Sigmoid colon (tissue), 7 donors: ENCODE measurements at places on chromosomes 2 and 18. TPM values are rescaled to one million over a fixed set of nuclear protein-coding genes. Genes with fewer than 3 reads are reported as not detected.

FSHR gene
- total RNA-seq = not detected

RAB17 gene
- 0.36 TPM for total RNA-seq

REG1B gene
- not detected for total RNA-seq

CCDC138 gene
- 4.2 TPM for total RNA-seq

GALR1 gene
- total RNA-seq = 0.28 TPM

ZNF892 gene
- total RNA-seq = 9.9 TPM

LONRF2 gene
- 25.8 TPM for total RNA-seq

PRKAG3 gene
- not detected for total RNA-seq

IFIH1 gene
- total RNA-seq = 11.2 TPM

DNA sequence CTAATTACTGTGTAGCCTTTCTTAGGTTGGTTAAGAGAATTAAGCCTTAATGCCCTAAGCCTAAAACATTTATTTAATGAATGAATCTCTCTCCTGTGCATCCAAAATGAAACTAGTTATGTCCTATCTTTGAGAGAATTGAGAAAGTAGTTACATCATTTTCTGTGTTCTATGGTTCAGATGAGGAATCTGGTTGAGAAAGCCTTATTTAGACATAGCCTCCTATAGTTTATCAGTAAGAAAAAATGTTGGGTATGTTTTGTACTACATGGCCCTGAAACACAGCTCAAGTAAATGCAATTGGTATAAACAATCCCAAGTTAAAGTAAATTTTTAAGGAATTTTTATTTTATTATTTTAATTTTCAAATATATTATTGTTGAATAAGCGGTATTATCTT is 25.9 kb upstream of the RAMP1 start:
- no peaks in the 10 kb centered on the region for H3K4me1 ChIP-seq
- no peak overlapping the region for H3K4me3 ChIP-seq
- H3K36me3 ChIP-seq = no peaks in the 10 kb centered on the region
- H3K27ac ChIP-seq = no peak overlapping the region
- no peaks in the 10 kb centered on the region for H3K27me3 ChIP-seq

- no peaks in the 10 kb centered on the region for H3K36me3 ChIP-seq
- no peaks in the 10 kb centered on the region for H3K4me1 ChIP-seq
- no peaks in the 10 kb centered on the region for H3K27me3 ChIP-seq
- H3K4me3 ChIP-seq = no peak overlapping the region
Measured at GRCh38 chr2:137221797-137222492, 456.6 kb downstream of the THSD7B start.

GRCh38 chr2:55107436-55107835 is 57.2 kb upstream of the RTN4 start:
- peak overlapping the region; percentile 88 for H3K27ac ChIP-seq
- no peak overlapping the region for H3K4me3 ChIP-seq
- H3K4me1 ChIP-seq = no peaks in the 10 kb centered on the region
- H3K36me3 ChIP-seq = no peaks in the 10 kb centered on the region

DNA sequence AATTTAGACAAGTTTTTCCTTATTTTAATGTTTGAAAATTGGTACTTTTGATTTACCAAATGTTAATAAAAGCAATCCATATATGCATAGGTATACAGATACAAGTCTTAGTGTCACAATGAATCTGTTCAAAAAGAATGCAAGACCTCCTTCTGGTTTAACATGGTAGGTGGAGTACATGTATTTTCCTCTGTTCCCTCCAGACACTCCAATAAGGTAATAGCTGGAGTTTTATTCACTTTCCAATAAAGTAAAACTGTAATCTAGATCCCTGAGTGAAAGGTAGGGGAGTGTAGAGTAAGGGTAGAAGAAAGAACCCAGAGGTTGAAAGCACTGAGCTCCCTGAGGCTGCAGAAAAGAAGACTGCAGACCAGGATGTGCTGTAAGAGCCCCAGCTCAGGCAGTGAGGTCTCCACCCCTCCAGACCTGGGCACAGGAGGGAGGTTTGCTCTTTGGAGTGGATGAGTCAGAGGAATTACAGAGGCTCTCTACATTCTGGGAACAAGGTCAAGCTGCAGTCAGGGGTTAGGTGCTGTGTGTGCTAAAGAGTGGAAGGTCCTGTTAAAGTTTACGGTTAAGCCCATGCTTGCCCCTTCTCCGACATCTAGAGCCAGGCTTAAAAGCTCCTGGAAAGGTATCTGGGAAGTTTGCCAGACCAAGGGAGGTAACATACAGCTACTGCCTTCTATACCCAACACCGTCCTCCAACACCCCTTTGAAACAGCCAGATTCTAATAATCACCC is 27.6 kb upstream of the STAT1 start:
- no peaks in the 10 kb centered on the region for H3K36me3 ChIP-seq
- H3K27ac ChIP-seq = no peak overlapping the region
- no peaks in the 10 kb centered on the region for H3K27me3 ChIP-seq
- H3K4me1 ChIP-seq = no peaks in the 10 kb centered on the region
- no peak for DNase-seq

DNA sequence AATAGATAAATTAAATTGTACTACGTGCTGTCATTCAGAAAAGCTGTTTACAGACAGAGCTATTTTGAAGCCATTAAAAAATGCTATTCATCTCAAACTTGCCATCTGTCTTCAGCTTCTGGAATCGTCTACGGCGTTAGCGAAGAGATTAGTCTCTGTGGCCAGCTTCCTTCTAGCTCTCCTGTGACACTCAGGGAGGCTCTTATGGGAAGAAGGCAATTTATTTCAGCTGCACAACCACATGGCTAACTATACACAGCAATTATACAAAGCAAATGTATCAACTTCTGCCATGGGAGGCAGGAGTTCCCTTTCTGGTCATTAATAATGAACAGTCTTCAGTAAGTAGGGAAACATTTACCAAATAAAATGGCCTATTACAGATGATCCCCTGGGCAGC is 6.3 kb downstream of the CTAGE1 start:
- DNase-seq = no peak
- H3K4me1 ChIP-seq = no peaks in the 10 kb centered on the region
- H3K27ac ChIP-seq = no peak overlapping the region
- no peak overlapping the region for H3K4me3 ChIP-seq
- H3K36me3 ChIP-seq = no peaks in the 10 kb centered on the region
- H3K27me3 ChIP-seq = no peaks in the 10 kb centered on the region

DNA sequence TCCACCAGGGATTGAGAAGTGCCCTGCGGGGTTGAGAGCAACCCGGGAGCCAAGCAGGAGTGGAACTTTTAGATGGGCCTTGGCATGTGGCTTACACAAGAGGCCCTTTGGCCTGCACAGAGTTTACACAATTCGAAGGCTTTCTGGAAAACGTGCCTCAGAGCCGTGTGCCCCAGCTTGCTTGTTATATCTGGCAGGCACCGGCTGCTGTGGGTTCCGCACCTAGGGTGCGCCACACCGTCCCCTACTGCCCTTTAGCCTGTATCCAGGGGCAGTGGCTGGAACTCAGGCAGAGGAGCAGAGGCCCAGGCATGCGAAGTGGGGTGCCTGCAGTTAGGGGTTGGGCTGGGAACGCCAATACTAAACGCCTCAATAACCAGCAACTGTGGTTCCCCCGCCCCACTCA is 32.9 kb upstream of the EDAR start:
- DNase-seq = no peak
- no peaks in the 10 kb centered on the region for H3K36me3 ChIP-seq
- H3K27ac ChIP-seq = no peak overlapping the region
- H3K4me1 ChIP-seq = no peaks in the 10 kb centered on the region

DNA sequence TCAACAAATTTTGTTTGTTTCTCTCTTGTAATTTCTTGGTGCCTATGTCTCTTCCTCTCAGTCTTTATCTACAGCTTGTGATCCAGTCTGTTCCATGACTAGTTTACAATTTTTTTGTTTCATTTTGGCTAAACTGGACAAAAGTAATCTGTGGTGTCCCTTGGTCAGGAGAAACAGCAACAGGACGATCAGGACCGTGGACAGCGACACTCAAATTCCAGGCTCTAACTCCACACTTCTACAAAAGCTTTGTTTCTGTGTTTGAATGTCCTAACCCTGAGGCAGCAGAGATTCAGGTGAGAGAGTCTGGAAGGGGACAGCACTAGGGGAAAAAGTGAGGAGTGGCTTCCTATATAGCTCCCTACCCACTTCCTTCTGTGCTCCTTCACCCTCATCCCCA is 593.3 kb upstream of the FANCL start:
- no peaks in the 10 kb centered on the region for H3K36me3 ChIP-seq
- H3K4me3 ChIP-seq = no peak overlapping the region
- DNase-seq = no peak
- no peaks in the 10 kb centered on the region for H3K27me3 ChIP-seq
- no peak overlapping the region for H3K27ac ChIP-seq
- no peaks in the 10 kb centered on the region for H3K4me1 ChIP-seq

DNA sequence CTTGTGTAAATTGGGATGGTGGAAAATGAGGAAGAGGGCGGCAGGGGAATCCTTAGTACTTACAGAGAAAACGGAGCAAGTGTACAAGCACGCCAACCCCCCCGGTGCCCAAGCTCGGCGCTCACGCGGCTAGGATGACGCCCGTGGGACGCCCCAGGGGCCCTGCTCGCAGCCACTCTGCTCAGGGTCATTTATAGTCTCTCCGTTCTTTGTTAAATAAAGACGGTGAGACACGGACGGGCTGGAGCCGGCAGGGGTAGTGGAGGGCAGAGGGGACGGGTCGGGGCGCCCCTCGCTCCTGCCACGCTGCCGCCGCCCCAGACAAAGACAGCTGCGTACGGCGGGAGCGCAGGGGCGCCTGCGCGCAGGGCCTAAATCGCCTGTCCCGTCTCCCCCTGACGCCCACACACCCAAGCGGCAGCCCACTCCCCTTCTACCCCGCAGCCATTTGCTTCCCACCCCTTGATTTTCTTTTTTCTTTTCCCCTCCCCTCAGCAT is 37.8 kb downstream of the PCBP1 start:
- peak; percentile 86 for DNase-seq
- no peaks in the 10 kb centered on the region for H3K4me1 ChIP-seq
- H3K27ac ChIP-seq = peak overlapping the region; percentile 95
- H3K36me3 ChIP-seq = no peaks in the 10 kb centered on the region
- H3K4me3 ChIP-seq = peak overlapping the region; percentile 65
- H3K27me3 ChIP-seq = no peaks in the 10 kb centered on the region

- no peaks in the 10 kb centered on the region for H3K4me1 ChIP-seq
- no peaks in the 10 kb centered on the region for H3K27me3 ChIP-seq
- no peak overlapping the region for H3K4me3 ChIP-seq
- H3K27ac ChIP-seq = peak overlapping the region; percentile 87
Measured at GRCh38 chr2:66962716-66963115, 434.4 kb upstream of the ETAA1 start.

- H3K36me3 ChIP-seq = no peaks in the 10 kb centered on the region
- H3K27ac ChIP-seq = no peak overlapping the region
- H3K4me1 ChIP-seq = no peaks in the 10 kb centered on the region
- no peak for DNase-seq
- no peak overlapping the region for H3K4me3 ChIP-seq
Measured at GRCh38 chr2:134932864-134933526, 14.4 kb downstream of the CCNT2 start.

GRCh38 chr18:76803814-76804213 is 18.5 kb upstream of the ZNF236 start:
- DNase-seq = peak; percentile 77
- H3K27me3 ChIP-seq = no peaks in the 10 kb centered on the region
- no peak overlapping the region for H3K4me3 ChIP-seq
- peaks cover 13% of the 10 kb centered on the region for H3K4me1 ChIP-seq
- no peaks in the 10 kb centered on the region for H3K36me3 ChIP-seq

- no peaks in the 10 kb centered on the region for H3K36me3 ChIP-seq
- H3K4me1 ChIP-seq = no peaks in the 10 kb centered on the region
- no peak overlapping the region for H3K4me3 ChIP-seq
Measured at GRCh38 chr2:234245945-234246344, 195.4 kb downstream of the SPP2 start.

DNA sequence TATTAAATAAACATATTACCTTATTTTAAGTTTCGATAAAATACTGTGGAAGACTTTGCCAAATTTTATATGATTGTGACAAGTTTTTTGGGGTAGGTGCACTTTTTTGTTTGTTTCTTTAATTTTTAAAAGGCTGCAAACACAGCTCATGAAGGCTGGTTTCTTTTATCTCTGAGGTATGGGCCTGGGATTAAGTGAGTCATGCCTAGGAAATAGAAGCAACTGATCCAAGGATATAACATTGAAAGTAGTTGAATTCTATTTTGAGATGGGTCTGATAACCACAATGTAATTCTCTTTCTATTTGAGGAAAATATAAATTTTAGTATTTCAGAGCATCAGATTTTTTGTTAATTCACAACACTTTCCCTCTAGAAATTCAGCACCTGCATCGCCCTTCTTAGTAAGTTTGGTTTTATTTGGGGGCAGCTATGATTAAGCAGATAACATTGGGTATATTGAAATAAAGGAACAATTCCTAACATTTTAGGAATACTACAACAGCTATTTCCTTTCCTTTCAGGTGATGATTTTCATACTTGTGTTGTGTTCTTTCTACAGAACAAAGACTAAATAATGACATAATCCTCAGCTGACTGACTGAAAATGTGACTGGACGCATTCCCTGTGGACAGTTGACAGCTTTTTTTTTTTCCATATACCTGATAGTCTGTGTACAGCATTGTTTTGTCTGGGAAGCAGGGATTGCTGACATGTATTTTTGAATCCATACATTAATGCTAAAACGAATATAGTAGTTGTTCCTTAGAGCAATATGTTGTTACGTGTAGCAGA is 16.8 kb downstream of the RBM45 start:
- no peaks in the 10 kb centered on the region for H3K4me1 ChIP-seq
- no peak overlapping the region for H3K27ac ChIP-seq
- no peak overlapping the region for H3K4me3 ChIP-seq
- no peaks in the 10 kb centered on the region for H3K27me3 ChIP-seq
- no peak for DNase-seq

- H3K27me3 ChIP-seq = peaks cover 5% of the 10 kb centered on the region
- peaks cover 18% of the 10 kb centered on the region for H3K4me1 ChIP-seq
- no peak overlapping the region for H3K4me3 ChIP-seq
- DNase-seq = no peak
- no peaks in the 10 kb centered on the region for H3K36me3 ChIP-seq
Measured at GRCh38 chr2:19667536-19667949, 234.2 kb downstream of the TTC32 start.

DNA sequence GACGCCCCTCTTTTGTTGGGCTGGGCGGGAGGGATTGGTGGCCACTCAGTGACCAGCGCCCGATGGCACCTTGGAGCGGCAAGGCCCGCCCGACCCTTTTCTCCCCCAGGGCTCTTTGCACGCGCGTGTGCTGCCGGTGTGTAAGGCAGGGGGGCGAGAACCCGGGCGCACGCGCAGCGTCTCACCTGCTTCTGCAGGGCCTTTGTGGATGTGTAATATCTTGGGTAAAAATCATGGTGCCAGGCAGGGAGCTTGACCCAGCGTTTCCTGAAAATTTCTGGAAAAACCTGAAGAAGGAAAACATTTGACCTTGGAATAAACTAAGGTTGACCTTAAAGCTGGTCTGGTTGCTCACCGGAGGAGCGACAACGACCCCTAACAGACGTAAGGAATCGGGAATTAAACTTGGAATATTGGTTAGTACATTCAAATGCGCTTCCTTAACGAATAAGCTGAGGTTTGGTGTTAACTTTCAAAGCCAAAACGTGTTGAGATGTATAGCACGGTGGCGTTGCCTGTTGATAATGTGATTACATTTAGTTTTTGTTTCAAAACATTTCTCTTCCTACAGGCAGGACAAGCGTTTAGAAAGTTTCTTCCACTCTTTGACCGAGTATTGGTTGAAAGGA is 438 bp downstream of the HSPE1 start:
- DNase-seq = no peak
- H3K36me3 ChIP-seq = peaks cover 13% of the 10 kb centered on the region
- H3K27ac ChIP-seq = peak overlapping the region; percentile 95
